Activated naive CD8-positive, alpha-beta T cell treated with anti-CD3 and anti-CD28 coated beads for 36 hours (primary cell): ENCODE measurements at places on chromosomes 4 and X.

- no peak for DNase-seq
These were observed 35.8 kb downstream of the CASP3 start for GRCh38 chr4:184613405-184613804.

- no peak for DNase-seq
These were observed 159.5 kb downstream of the SHOX start for GRCh38 chrX:790041-790506.

DNA sequence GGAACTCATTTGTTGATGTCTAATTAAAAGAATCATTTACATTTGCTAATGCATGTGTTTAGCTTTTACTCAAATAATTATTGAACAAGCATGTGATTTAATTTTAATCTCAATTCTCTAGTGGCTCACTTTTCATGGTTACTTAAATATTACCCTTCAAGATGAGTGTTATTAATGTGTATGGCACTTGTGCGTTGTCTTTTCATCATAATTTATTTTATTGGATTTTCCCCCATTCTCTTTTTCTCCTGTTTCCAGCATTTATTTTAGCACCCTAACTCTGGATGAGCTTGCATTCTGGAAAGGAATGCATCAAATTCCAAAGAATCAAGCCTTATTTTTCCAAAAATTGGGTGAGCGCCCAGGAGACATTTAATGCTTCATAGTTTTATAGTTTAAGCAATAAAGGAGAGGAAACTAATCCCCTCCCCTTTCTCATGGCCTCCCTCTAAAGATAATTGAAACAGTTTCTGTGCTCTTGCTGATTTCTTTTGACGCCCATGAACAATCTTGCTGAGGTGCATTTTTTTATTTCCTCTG, 191.1 kb upstream of the FAT4 start:
- DNase-seq, result no peak

GRCh38 chr4:174080361-174080760, 203.1 kb downstream of the FBXO8 start:
- no peak for DNase-seq

GRCh38 chr4:125727931-125728330, 413.2 kb downstream of the FAT4 start:
- DNase-seq, result no peak

DNA sequence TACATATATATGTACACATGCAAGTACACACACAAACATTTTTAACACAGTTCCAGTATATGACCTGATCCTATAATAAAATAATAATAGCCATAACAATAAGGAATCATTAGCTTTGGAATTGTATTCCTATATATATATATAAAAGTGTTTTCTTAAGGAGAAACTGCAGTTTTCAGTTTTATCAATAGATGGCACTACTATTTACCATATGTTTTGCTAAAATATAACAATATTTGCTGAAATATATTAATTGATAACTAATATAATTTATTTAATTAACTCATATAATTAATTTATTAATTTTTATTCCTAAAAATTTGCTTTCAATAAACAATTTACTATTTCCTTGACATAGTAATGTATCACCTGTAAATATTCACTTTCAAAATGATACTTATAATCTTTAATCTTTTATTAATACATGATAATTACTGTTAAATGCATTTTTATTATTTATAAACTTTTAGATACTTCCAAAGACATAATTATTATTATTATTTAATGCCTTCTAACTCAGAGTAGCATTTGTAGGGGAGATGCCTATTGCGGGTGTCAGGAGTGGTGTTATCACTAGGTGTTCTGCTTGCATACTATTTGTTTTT, 599.5 kb downstream of the FSTL5 start:
- no peak for DNase-seq

DNA sequence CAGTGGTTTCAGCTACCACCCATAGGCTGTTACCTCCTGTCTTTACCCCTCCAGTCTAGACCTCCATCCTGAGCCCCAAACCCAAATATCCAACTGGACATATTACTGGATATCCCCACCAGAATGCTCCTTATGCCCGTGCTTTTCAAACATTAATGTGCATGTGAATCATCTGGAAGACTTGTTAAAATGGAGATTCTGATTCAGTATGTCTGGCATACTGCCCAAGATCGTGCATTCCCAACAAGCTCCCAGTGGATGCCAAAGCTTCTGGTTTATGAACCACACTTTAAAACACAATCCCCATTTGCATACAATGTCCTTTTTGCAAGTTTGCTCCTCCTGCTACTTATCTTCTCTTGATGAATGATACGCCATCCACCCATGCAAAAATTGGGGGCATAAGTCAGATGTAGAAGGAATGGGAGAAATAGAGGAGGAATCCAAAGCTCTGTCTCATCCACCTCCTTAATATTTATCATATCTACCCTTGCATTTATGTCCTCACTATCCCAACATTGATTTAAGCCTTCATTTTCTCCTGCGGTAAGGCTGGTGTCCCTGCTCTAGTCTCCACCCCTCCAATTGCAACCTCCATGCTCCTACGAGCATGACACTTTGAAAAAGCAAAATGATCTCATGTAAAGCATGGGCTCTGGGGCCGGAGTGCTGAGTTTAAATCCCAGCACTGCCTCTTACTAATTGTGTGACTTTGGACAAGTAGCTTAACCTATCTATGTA, 7.4 kb upstream of the PGRMC1 start:
- DNase-seq, result no peak

DNA sequence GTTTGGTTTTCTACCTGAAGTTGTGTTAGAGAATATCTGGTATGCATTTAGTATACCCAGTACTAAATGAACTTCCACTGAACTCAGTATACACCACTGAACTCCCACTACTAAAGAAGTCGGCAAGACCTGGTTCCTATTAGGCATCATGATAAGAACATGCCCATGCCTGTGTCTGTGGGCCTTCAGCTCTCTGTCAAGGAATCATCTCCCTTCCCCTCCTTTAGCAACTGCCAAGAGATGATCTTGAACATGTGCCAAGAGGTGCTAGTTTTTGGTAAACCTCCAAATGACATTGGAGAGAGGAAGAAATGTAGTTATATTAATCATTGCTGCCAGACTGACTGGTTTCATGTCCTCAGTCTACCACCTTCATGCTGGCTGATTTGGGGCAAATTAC, 113.2 kb downstream of the ATP10D start:
- DNase-seq, result no peak

GRCh38 chrX:150085881-150086280, 147.6 kb upstream of the EOLA2 start:
- no peak for DNase-seq

DNA sequence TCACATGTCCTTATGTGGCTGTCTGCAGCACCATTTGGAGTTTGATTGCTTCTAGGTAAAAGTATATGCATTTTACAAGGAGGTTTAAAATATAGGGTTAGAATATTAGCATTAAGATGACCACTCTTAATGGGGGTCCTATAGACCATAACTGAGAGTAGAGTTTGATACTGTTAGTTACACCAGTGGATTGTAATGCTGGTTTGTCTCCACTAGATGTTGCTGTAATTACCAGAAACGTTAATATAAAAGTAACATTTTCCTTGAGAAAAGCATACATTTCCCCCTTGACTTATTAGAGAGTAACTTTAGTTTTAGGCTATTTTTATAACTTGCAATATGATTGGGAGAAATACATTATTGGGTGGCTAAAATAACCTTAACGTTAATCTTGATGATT, 93.0 kb downstream of the ZXDA start:
- no peak for DNase-seq

DNA sequence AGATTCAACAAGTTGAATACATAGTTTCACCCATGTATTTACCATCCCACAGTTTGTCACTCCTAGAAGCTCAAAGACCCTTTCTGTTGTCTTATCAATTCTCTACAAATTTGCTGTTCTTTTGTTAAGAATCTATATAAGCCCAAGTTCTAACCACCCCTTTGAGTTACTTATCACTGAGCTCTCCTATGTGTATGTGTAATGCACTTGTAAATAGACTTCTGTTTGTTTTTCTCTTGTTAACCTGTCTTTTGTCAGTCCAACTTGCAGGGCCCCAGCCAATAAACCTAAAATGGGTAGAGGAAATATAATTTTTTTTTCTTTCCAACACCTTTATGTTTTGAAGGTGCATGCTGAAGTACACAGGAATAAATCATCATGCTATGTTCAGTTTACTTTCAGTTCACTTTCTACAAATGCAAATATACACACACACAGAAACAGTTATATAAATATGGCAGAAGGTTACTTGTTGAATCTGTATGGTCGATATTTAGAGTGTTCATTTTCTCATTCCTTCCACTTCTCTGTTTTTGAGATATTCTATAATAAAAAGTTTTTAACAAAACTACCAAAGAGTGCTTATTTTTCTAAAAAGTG, 22.3 kb upstream of the CLOCK start:
- DNase-seq, result no peak

GRCh38 chr4:64144994-64145393, 264.3 kb downstream of the TECRL start:
- DNase-seq, result no peak

DNA sequence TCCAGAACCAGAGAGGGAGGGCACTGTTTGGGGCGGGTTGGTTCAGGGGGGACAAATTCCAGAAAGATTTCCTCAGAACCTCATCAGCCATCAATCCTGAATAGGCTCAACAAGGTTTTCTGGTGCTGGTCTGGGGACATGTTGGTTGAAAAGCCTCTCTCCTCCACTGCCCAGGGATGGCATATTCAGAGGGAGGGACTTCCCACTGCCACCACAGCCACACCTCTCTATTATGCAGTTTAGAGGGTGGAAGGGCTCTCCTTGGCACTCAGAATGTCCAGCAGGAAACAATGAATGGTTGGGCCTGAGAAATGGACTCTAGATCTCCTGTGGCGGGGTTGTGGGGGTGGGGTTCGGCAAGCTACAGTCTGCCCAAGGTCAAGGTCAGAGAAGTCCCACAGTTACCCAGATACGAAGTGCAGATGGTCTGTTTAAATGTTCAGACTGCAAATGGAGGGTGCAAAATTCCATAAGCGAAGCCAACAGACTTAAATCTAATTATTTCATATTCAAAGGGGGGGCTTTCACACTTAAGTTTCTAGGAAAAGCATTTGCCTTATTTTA, 70.7 kb downstream of the LEF1 start:
- no peak for DNase-seq

- DNase-seq, result no peak
These were observed 67.0 kb downstream of the AASDH start for GRCh38 chr4:56320293-56320692.

DNA sequence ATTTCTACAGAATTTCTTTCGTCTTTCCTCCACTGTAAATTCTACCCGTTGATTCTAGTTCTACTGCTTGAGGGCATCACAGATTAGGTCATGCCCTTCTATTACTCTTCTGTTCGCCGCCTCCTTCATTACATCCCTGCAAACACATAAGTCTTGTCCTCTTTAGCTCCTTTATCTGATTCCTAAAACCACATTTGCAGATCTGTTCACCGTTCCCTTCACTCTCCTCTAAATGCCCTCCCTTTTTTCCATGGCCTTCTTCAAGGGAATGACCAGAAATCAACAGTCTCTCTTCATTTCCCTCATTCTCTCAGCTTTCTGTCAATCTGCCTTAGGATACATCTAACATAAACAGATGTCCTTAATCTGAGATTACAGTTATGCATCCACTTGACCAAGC, 43.1 kb downstream of the BTC start:
- no peak for DNase-seq

- DNase-seq, result no peak
These were observed 57.0 kb upstream of the SORCS2 start for GRCh38 chr4:7135389-7135746.

DNA sequence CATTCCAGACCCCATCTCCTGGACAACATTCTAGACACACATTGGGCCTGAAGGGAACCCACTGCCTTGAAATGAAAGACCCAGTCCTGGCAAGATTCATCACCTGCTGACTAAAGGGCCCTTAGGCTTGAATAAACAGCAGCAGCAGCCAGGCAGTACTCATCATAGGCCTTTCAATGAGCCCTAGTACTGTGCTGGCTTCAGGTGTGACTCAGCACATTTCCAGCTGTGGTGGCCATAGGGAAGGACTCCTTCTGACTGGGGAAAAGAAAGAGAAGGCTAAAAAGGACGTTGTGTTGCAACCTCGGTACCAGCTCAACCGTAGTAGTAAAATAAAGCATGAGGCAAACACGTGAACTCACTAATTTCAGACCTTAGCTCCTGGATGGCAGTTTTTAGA, 344.0 kb downstream of the ACTRT1 start:
- no peak for DNase-seq

GRCh38 chr4:56055027-56055977, 106.6 kb downstream of the CEP135 start:
- DNase-seq, result no peak

DNA sequence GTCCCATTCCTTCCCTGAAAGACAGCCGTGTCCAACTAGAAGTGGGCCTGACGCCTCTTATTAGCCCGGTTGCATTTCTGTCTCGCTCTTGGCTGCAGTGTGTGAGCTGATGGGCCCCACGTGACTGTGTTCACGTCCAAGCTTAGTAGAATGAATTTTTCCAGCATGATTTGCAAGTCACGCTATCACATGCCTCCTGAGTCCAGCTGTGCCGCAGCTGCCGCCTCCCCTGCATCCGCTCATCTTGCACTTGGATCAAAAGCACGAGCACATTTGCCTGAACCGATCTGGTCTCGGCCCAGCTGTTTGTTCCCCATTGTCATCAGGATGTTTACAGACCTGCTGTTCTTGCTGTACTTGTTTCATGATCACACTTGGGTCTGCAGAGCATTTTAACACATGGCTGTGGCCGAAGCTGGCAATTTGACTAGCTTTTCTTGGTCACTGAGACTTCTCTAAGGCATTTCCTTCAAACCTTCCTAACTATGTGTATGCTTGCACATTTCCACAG, 126.5 kb downstream of the KIT start:
- DNase-seq, result no peak

GRCh38 chr4:32215277-32215676, 1495.1 kb downstream of the PCDH7 start:
- no peak for DNase-seq

DNA sequence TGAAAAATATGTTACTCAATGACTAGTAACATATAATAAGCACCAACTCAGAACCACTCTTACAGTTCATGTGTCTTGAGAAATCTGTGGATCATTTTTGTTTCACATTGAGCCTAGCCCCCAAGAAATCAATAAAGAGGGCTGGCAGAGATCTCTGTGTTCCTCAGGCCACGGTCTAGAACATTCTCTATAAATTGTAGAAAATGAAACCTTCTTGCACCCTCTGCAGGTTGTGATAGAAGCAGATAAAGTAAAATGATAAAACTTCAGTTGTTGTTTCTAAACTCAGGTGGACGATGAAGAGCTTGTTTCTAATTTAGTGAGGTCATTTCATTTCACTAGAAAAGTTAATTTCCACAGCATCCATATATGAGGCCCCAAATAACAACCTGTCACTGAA, 182.7 kb downstream of the KIT start:
- no peak for DNase-seq

- DNase-seq, result peak; percentile 53
These were observed 1.7 kb downstream of the PHF8 start for GRCh38 chrX:54042609-54043021.

DNA sequence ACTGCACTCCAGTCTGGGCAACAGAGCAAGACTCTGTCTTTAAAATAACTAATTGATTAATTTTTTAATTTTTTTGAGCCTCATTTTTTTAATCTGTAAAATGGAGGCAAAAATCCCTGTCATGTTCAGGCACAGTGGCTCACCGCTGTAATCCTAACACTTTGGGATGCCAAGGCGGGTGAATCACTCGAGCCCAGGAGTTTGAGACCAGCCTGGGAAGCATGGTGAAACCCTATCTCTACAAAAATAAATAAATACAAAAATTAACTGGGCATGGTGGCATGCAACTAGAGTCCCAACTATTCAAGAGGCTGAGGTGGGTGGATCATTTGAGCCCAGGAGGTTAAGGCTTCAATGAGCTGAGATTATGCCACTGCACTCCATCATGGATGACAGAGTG, 15.4 kb downstream of the AMTN start:
- no peak for DNase-seq

- DNase-seq, result no peak
These were observed 179.6 kb downstream of the GRID2 start for GRCh38 chr4:92483341-92483740.
